WTC11 (cell line): ENCODE measurements at places on chromosomes 4 and X.

- no peak for DNase-seq
Observed at GRCh38 chr4:59484944-59485343, 1715.2 kb upstream of the ADGRL3 start.

DNA sequence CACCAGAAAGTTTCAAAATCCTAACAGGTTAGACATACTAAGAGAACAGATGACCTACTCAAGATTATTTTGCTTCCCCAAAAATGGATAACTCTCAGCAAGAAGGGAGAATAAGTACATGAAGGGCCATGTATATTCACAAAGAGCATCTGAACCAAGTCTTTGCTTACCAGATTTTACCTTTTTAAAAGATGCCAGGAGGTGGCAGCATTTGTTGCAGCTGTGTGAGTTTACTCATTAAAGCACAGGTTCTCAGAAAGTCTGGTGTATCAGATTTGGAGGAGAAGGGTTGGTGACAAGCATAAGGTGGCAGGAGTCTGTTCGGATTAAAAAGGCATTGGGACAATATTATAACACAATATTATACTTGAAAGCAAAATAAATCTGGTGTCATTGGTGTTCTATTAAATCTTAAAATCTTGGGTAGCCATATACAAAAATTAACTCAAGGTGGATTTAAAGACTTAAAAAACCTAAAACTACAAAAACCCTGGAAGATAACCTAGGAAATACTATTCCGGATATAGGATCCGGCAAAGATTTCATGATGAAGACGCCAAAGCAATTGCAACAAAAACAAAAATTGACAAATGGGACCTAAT lies 51.3 kb upstream of the NFKB1 start:
- DNase-seq = peak; percentile 18

DNA sequence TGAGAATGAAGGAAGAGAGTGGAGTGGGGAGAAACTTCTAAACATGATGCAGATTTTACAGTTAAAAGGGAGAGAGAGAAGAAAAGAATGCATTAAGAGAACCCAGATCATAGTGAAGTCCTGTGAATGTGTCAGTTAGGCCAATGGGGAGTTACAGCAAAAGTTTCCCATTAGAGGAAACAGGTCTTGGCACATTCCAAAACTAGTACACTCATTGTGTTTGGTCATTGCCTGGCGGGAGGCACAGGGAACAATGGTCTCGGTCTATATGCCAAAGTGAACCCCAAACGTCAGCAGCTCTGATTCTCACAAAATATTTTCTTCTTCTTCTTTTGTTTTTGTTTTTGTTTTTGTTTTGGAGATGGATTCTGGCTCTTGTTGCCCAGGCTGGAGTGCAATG lies 284.5 kb upstream of the CTSO start:
- DNase-seq = no peak

DNA sequence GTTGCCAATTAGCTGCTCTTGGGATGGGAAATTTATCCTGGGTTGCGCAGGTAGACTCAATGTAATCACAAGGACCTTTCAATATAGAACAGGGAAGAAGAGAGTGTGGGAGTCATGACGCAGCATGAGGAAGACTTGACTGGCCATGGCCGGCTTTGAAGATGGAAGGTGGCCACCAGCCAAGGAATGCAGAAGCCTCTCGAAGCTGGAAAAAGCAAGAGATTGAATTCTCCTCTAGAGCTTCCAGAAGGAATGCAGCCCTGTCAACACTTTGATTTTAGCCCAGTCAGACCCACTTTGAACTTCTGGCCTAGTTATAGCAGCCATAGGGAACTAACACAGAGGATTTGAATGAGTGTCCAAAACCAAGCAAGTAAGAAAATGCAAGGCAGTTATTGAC lies 14.7 kb upstream of the SH3KBP1 start:
- no peak for DNase-seq

DNA sequence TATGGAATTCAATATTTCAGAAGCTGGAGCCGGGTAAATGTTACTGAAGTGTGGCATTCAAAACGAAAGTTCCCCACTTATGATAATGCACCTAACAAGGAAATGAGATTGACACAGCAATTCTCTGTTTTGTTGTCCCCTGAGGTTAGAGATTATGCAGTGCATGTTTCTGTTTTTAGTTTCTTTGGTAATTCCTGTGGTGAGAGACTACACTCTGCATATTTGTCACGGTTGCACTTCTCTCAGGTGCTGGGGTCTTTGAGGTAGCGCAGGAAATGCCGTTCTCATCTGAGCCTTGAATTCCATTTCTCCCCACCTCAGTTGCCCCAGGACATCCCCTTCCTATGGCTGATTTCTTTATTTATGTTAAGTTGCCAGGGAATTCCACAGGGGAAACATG lies 15.3 kb upstream of the BEND4 start:
- DNase-seq = no peak

GRCh38 chr4:88843067-88843685 lies 145.5 kb upstream of the NAP1L5 start:
- DNase-seq = no peak

- DNase-seq = peak; percentile 30
Observed at GRCh38 chrX:43349363-43349762, 306.7 kb upstream of the MAOA start.

- no peak for DNase-seq
Observed at GRCh38 chr4:2337896-2338295, 76.0 kb upstream of the MXD4 start.

- DNase-seq = peak; percentile 61
Observed at GRCh38 chr4:48483006-48483776, at the start of gene SLC10A4. Gene SLC10A4, plus strand, starts transcription at chr4:48483343. Its CDS starts 219 bp downstream, at chr4:48483562.

GRCh38 chr4:105900541-105900940 lies 5.3 kb downstream of the NPNT start:
- DNase-seq = no peak

DNA sequence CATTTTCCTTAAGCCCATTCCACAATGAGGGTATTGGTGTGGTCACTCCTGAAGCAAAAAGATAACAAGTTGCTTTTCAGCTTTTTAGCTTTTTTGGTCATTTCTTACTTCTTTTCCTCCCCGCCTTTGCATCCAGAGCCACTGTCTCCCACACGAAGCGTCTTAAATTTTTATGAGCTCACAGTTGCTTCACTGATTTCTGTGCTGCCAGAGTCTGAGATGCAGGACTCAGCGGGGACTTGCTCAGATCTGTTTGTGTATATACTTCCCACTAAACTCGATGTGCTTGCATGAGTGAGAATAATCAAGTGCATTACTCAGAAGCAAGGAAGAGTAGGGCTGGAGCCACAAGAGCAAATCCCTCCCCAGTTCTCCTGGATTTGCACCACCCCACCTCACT lies 80.2 kb upstream of the FHL1 start:
- no peak for DNase-seq

- DNase-seq = no peak
Observed at GRCh38 chrX:30779453-30780030, 109.5 kb downstream of the TAB3 start.

DNA sequence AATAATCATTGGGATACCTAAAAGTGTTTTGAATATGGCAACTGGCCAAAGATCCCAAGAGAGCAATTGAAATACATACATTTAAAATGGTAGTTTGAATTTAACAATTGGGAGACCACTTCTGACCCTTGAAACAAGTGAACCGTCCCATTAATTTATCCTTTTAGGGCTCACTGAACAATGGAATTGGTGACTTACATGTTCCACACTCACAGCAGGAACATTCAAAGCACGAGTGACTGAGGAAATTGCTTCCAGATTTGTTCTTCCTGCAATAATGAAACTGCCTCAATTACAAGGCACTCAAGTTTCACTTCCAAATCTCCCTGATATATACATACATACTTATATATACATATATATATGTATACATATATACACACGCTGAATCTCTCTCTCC lies 20.6 kb downstream of the SLC39A8 start:
- no peak for DNase-seq

- DNase-seq = no peak
Observed at GRCh38 chr4:165481053-165481835, 102.4 kb downstream of the CPE start.

- DNase-seq = no peak
Observed at GRCh38 chr4:6710282-6710681, 617 bp upstream of the MRFAP1L1 start.

DNA sequence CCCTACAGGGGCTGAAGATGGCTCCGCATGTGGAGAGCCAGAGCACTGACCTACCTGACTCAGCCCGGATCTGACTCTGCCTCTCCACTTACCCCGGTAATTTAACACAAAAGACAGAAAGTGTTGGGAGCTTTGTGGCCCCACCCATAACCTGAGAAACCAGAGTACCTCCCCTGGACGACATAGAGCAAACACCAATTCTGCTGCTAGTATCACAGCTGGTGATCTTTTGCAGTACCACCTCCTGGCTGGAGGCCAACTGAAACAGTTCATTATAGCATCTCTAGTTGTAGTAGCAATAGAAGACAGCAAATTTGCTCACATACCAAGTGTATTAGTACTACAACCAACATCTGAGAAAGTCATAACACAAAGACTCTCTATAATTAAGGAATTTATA lies 443.9 kb downstream of the KLHL4 start:
- no peak for DNase-seq

- no peak for DNase-seq
Observed at GRCh38 chrX:120305531-120306141, 5.6 kb downstream of the TMEM255A start.

DNA sequence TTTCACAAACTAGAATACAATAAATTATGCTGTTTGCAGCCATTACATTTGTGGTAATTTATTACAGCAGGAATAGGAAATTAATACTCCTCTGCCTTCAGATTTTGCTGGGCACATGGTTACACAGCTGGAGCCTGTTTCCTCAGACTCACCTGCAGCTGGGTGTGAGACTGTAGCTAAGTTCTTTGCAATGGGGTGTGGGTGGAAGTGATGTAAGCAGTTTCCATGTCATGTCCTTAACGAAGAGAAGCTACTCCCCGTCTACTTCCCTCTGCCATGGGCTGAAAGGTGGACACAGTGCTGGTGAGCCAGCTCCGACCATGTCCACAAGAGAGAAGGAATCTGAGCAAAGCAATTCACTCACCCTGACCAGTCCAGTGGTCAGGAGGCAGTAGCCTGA lies 18.2 kb downstream of the SH3KBP1 start:
- no peak for DNase-seq

- no peak for DNase-seq
Observed at GRCh38 chr4:8939160-8939839, 67.7 kb upstream of the HMX1 start.
